Activated naive CD8-positive, alpha-beta T cell treated with anti-CD3 and anti-CD28 coated beads for 36 hours (primary cell): ENCODE measurements at places on chromosomes 5 and 9. TPM values are rescaled to one million over a fixed set of nuclear protein-coding genes. Genes with fewer than 3 reads are reported as not detected.

GRCh38 chr9:98334796-98335195 is 79.3 kb upstream of the TBC1D2 start:
- no peaks in the 10 kb centered on the region for H3K36me3 ChIP-seq
- no peaks in the 10 kb centered on the region for H3K4me1 ChIP-seq
- DNase-seq = no peak

GRCh38 chr5:15452030-15452429 is 48.0 kb upstream of the FBXL7 start:
- H3K27ac ChIP-seq = no peak overlapping the region
- no peaks in the 10 kb centered on the region for H3K36me3 ChIP-seq
- H3K4me1 ChIP-seq = no peaks in the 10 kb centered on the region
- H3K4me3 ChIP-seq = no peak overlapping the region
- no peaks in the 10 kb centered on the region for H3K27me3 ChIP-seq
- no peak for DNase-seq

The LEAP2 gene
- total RNA-seq = 1.8 TPM

The ASS1 gene
- total RNA-seq = 5.1 TPM

DNA sequence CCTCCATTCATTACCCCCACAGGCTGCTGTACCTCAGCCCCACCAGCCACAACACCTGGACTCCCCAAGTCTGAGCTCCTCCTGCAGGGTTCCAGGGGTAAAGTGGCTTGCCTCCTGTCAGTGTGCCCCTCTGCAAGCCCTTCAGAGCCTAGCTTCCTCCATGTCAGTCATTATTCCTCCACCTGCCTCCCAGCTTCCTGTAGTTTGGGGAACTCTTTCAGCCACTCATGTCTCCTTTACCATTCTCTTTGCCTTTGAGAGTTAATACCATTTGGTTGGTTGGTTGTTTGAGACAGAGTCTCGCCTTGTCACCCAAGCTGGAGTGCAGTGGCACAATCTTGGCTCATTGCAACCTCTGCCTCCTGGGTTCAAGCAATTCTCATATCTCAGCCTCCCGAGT is 36.2 kb downstream of the IRF1 start:
- peaks cover 48% of the 10 kb centered on the region for H3K36me3 ChIP-seq
- H3K27me3 ChIP-seq = no peaks in the 10 kb centered on the region
- no peak for DNase-seq

- no peak overlapping the region for H3K27ac ChIP-seq
- H3K4me1 ChIP-seq = no peaks in the 10 kb centered on the region
- H3K36me3 ChIP-seq = no peaks in the 10 kb centered on the region
- H3K4me3 ChIP-seq = no peak overlapping the region
Observed at GRCh38 chr9:124098141-124098905, 86.8 kb downstream of the LHX2 start.

DNA sequence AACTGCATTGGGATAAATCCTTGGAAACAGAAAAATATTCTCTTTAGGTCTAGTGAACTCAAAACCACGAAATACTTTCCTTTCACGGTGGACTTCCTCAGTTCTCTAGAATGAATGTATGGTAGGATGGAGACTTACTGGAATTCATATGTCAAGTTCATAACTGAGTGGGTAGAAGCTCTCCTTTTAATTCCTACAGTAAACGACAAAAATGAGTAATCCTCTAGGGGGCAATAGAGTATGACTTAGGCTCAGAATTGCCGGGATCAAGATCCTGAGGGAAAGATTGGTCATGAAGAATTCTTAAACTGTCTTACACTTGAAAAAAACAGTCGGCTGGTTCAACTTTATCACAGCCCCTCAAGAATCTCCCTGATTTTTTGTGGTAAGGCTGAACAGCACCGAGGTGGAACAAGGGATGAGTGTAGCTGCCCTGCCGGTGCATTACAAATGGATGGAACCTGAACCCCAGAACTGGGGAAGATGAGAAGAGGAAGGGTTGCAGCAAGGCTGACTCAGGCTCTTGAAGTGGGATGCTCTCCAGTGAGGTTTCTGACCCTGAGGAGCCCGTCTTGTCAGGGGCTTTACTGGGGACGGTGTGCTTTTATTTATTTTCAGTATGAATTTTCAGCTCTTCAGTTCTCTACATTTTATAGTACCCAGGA is 14.0 kb upstream of the LOX start:
- H3K27ac ChIP-seq = no peak overlapping the region
- no peaks in the 10 kb centered on the region for H3K36me3 ChIP-seq
- DNase-seq = no peak
- H3K4me3 ChIP-seq = no peak overlapping the region
- no peaks in the 10 kb centered on the region for H3K4me1 ChIP-seq
- peaks cover 3% of the 10 kb centered on the region for H3K27me3 ChIP-seq

GRCh38 chr5:40381676-40382363 is 297.9 kb upstream of the PTGER4 start:
- no peaks in the 10 kb centered on the region for H3K27me3 ChIP-seq
- no peak for DNase-seq
- H3K4me1 ChIP-seq = peaks cover 78% of the 10 kb centered on the region

DNA sequence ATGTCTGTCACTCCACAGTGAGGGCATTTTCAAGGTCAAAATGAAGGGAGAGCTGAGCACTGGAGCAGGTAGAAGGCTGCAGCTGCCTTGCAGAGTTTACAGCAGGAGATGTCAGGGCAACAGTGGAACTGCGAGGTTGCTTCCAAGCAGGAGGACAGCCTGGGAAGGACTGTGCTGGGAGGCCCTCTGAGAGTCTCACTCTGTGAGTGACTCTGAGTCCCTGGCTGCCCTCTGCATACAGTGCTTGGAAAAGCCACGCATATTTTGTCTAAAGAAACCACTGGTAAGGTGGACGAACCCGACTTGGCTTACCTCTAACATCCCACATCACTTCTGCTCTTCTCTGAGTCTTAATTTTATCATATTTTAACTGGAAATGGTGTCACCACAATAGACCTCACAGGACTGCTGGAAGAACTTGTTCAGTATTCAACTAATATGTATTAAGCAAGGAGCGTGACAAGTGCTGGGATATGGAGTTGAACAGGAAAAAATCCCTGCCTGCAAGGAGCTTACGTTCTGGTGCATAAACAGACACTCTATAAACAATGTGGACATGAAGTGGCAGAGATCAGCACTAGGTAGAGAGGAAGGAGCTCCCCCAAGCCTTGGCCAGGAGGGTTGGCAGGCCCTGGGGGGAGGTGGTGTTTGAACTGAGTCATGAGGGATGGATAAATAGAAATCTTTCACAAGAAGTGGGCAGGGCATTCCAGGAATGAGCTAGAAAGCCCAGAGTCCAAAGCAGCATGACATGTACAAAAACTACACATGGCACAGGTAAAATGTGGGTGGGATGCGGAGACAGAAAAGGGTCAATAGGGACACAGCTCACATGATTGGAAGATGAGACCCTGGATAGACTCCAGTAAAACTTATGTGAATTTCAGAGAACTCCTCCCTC is 64.0 kb upstream of the FOXE1 start:
- peaks cover 16% of the 10 kb centered on the region for H3K27me3 ChIP-seq
- H3K27ac ChIP-seq = no peak overlapping the region
- H3K4me3 ChIP-seq = no peak overlapping the region
- no peak for DNase-seq
- no peaks in the 10 kb centered on the region for H3K36me3 ChIP-seq
- H3K4me1 ChIP-seq = no peaks in the 10 kb centered on the region

GRCh38 chr9:137784046-137784445 is 93.5 kb upstream of the CACNA1B start:
- H3K4me3 ChIP-seq = no peak overlapping the region
- no peak for DNase-seq
- H3K4me1 ChIP-seq = no peaks in the 10 kb centered on the region
- H3K27ac ChIP-seq = no peak overlapping the region
- peaks cover 12% of the 10 kb centered on the region for H3K36me3 ChIP-seq
- H3K27me3 ChIP-seq = no peaks in the 10 kb centered on the region

DNA sequence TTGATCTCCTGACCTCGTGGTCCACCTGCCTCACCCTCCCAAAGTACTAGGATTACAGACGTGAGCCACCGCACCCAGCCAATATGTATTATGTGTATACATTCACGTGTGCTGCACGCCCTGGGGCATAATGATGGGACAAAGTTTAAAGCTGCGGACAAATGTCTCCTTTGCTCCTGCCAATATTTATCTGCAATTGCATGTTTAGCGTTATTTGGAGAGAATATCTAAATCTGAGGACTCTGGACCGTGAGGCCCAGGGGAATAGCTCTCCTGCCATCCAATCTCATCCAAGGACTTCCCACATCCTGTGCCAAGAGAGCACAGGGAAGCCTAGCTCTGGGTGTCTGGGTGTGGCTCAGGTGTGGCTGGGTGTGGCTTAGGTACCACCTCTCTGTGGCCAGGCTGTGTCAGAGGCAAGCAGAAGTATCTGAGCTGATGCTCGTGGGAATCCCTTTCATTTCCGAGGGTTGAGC is 6.9 kb upstream of the BOD1 start:
- no peaks in the 10 kb centered on the region for H3K36me3 ChIP-seq
- no peak for DNase-seq
- no peak overlapping the region for H3K4me3 ChIP-seq
- H3K4me1 ChIP-seq = peaks cover 4% of the 10 kb centered on the region
- no peak overlapping the region for H3K27ac ChIP-seq

- DNase-seq = no peak
- peaks cover 7% of the 10 kb centered on the region for H3K27me3 ChIP-seq
- H3K4me1 ChIP-seq = no peaks in the 10 kb centered on the region
- H3K4me3 ChIP-seq = no peak overlapping the region
- no peaks in the 10 kb centered on the region for H3K36me3 ChIP-seq
Observed at GRCh38 chr9:75539523-75539922, 350.9 kb upstream of the PCSK5 start.

DNA sequence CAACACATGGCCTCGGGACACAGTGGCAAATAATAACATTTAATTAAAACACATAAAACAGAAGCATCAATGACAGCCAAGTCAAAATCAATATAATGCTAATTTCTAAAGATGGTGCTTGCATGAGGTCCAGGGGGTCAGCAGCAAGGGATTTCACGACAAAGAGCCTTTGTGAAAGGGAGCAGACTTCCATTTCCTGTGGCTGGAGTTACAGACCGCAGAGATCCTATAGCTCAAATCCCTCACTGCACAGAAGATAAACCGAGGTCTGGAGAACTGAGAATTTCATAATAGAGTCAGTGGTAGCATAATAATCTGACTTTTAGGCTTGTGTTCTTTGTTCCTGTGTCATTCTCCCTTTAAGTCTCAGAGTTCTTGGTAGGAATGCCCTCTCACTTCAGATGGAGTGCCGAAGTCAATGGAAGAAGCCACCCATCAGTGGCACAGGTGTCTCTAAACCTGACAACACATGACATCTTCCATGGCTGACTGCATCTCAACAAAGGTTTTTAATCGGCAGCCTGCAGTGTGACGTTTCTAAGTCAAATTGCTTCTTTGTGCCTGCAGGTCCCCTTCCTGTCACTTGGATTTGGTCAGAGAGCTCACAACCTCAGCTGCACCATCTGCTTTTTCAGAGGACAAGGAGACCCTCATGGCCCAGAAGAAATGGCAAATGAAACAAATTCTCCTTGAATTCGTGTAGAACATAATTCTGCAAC is 67.4 kb downstream of the CARTPT start:
- H3K4me1 ChIP-seq = peaks cover 20% of the 10 kb centered on the region
- DNase-seq = no peak
- no peak overlapping the region for H3K4me3 ChIP-seq
- no peaks in the 10 kb centered on the region for H3K36me3 ChIP-seq
- no peak overlapping the region for H3K27ac ChIP-seq

The SEMA6A gene
- not detected for total RNA-seq
